ENCODE measurements at places on chromosomes 6 and 20.

DNA sequence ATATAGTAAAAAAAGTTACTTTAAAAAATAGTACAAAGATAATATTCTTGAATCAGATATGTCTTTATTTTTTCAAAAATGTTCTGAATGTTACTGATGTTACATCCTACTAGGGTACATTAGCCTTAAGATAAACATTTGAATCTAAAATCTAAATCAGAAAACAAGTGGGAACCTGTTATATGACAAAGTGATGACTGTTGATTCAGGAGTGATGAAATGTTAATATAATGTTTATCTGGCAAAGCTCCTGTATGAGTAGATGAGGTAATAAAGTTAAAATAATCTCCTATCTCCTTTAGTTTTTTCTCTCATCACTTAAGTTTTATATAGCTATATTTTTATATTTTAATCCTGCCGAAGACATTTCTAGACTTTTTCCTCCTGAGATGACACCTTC, 4.2 kb downstream of the DOP1A start:
- DNase-seq = no peak

DNA sequence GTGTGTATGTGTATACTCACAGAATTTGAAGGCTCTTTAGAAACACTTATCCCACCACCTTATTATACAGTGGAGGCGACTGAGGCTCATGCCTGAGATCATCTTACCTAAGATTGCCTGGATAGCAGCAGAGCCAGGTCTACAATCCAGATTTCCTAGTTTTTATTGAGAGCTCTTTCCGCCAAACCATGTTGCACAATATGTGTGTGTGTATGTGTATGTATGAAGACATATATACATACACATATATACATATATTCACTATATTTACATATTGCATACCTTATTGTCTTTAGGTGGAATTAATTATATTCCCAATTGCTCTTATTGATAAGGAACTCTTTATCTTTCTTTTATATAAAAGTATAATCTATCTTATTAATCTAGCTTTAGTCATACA, 130.6 kb downstream of the AFG1L start:
- no peak for DNase-seq

- DNase-seq = no peak
Measured at GRCh38 chr6:73393278-73393677, 1.4 kb upstream of the DDX43 start.

DNA sequence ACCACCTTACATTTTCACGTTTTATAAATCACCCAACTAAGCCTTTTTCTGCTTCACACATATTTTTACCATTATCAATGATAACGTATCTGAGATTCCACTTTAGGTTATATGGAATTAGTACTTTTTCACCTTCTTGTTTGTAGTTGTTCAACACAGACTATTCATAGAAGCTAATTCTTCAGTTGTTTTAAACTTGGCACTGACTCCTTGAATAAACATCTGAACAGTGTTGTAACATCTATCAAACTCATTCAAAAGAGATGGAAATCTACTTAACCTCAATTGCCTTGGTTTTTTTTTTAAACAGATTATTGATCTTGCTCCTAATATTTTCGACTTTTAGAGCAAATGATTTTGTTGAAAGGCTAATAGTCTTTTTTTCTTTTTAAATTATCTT, 34.2 kb downstream of the PTPRA start:
- DNase-seq = no peak

GRCh38 chr6:87738000-87738399, 36.0 kb upstream of the AKIRIN2 start:
- no peak for DNase-seq

GRCh38 chr20:37989601-37990295, 43.5 kb downstream of the TTI1 start:
- DNase-seq = no peak

- DNase-seq = no peak
Measured at GRCh38 chr6:20751293-20751935, 217.2 kb downstream of the CDKAL1 start.

DNA sequence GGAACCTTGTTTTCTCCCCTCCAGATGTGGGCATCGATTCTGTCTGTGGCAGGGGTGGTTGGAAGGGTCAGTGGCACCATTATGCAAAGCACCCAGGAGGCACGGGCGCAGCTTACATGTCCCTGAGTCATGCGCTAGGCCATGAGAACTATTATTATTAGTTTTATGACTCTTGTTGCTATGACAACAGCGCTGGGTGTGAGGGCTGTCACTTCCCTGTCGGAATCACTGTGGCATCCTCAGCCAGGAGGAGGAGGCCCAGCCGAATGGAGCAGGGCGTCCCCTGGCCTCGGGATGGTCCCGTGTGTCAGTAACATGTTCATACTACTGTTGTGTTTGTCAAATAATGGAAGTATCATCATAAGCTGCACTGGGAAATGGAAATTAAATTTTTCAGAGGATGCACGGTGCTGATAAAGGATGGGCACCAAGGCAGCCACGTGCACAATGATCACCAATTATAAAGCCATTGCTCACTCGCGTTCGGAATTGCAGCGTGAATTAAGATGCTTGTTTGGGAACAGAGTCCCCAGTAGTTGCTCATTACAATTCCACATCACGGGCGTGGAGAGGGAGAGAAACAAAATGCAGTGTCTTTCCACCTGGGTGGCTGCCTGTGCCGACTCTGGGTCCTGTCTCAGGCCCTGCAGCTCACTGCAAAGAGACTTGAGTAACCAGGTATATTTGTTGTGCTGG, 247.9 kb downstream of the CDH4 start:
- no peak for DNase-seq

GRCh38 chr6:113558966-113559365, 298.2 kb upstream of the MARCKS start:
- no peak for DNase-seq

DNA sequence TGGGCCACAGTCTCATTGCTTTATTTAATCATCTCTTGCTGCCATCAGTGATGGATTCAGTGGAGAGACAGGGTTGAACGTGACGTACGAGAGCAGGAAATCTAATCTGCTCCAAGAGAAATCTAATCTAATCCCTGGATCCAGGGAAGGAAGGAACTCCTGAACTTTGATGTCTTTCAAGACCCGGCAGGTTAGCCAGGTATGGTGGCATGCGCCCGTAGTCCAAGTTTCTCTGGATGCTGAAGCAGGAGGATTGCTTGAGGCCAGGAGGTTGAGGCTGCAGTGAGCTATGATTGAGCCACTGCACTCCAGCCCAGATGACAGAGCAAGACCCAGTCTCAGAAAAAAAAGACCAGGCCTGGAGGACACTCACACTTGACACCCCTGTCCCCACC, 11.4 kb upstream of the PGC start:
- no peak for DNase-seq

DNA sequence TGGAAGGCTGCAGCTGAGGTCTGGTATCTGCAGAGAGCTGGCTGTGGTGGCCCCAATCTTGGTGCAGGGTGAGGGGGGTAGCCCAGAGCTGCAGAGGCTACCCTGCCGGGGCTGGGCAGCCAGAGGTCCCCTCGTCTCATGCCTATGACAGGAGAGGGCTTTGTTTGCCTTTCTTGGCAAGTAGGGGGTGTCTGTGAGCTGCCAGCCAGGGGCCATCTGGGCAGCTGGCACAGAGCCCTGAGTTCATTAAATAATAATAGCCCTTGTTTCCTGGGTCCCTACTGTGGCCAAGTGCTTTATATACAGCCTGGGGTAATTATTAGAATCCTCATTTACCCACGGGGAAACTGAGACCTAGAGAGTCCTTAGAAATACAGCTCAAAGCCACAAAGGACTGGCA, 66.6 kb downstream of the EZR start:
- no peak for DNase-seq

- no peak for DNase-seq
Measured at GRCh38 chr6:168581236-168581635, 140.3 kb downstream of the SMOC2 start.

GRCh38 chr20:44648068-44648467, 3.4 kb downstream of the ADA start:
- DNase-seq = no peak

GRCh38 chr20:53419693-53420460, 173.8 kb downstream of the ZNF217 start:
- no peak for DNase-seq

DNA sequence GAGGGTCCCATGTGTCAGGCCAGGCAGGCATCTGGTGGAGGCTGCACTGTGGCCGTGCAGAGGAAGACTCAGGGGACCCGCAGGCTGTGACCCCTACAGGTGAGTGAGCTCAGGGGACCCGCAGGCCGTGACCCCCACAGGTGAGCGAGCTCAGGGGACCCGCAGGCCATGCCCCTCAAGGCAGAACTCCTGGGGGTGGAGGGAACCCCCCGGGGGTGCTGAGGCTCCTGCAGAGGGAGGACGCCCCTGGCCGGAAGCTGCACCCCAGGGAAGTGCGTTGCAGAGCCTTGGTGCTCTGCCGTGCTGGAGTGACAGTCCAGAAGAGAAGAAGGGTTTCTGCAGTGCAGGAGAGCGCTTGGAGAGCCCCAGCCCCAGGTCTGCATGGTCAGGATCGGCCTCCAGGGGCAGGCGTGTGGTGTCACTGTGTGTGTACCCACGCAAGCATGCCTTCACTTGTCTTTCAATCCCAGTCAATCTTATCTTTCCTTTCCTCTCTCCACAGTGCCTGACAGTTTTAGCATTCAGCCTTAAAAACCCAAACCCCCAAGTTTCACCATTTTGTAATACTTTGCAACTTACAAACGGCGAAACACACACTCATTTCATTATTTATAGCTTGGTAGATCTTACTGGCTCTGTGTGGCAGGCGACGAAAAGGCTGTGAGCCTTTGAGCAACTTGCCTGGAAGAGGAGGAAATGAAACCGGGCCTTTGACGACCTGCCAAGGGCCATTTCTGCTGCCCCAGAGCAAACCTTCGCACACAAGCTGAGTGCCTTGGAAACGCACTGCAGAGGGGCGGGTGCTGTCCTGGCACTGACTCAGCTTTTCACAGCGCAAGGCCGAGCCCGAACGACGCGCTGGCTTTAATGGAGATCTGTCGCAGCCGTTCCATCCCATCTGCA, 101.4 kb upstream of the AGPAT4 start:
- no peak for DNase-seq

DNA sequence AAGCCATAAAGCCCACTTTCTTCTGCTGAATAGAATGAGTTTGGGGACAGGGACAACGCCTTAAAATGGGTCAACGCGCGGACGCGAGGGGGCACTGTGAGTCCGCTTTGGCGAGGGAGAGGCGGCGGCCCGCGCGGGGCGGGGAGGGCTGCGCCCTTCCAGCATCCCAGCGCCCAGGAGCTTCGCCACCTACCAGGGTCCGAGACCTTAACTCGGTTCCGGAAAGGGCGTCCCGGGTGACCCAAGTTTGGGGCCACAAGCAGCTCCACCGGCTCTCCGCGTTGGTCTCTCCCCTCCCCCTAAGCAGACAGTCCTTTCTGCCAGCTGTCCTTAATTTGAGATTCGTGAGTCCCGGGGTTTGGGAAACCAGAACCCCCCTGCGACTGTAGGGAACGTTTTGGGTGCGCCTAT, 1.8 kb upstream of the SAMD5 start:
- peak; percentile 59 for DNase-seq

DNA sequence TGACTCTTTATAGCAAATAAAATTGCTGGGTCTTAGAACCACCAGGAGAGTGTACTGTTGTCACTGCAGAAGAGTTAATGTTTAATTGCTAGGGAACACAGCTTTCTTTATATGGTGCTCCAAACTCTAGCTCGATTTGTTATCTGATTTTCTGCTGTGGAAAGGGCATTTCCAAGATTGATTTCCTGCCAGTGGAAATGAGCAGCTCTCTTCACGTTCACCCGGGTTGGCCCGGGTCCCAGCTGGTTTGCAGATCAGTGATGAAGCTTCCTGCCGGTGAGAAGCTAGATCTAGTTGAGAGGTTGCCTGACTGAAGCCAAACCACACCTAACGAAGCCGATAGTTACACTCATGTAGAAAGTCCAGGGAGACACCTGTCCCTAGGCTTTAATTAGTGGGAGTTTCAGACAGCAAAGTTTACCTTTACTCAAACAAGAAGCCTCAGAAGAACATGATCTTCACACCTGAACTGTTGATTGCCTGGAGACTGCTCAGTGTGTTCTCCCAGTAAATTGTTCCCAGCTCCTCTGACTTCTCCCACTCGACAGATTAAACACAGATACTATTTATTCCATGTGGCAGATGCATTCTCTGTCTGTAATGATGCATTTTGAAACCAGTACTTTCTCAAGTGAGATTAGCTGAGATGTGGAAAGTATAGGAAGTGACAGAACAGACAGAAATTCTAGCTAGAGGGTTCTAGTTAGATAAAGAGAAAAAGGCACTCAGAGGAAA, 27.8 kb downstream of the PAQR8 start:
- DNase-seq = no peak

DNA sequence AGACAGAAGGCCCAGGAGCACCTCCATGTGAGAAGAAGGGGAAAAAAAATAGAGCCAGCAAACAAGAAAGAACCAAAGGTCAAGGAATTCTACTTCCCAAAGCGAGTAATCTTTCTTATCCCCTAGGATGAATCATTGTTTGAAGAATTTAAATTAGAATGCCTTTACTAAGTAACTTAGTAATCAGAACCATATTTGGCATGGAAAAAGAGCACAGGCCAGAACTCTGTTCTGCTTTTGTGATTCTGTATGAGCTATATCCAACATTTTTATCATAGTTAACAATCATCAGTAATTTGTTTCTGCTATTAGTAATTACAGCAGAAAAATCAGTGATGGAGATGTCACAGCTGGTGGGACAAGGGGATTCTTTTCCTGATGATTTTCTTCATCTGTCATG, 228.8 kb upstream of the FAM83B start:
- DNase-seq = no peak

DNA sequence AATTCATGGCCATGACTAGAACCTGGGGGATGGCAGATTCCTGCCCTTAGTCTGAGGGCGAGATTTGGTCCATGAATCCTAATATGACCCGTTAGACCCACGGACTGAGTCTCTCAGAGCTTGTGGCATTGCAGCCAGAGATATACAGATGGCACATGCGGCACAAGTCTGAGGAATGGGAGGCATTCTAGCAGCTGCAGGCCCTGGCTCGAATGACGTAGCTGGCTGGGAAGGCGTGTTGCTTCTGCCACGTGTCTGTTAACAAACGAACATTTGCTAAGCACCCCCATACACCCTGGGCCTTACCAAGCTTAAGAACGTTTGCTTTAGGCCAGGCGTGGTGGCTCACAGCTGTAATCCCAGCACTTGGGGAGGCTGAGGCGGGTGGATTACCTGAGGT, 68.0 kb downstream of the CD164 start:
- no peak for DNase-seq

DNA sequence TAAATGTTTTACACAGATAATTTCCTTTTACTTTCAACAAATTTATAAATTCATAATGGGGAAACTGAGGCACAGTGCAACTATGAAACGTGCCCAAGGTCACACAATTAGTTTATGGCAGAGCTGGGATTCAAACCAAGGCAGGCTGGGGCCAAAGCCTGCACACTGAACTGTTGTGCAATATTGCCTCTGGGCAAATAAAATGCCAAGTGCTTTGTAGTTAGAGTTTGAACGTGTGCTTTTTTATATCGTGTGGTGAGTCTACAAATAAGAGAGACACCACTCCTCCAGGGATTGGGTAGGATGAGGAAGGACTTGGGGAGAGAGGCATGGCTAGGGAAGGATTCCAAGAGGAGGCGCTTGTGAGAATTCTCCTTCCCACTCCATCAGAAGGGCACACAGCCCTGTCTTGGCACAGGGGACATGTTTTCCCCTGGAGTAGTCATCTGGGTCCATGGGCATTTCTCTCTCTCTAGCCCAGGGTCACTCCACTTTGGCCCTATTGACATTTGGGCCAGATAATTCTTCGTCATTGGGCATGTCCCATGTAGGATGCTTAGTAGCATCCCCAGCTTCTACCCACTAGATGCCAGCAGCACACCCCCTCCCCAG, 2.8 kb upstream of the CDH22 start:
- no peak for DNase-seq

Data from stimulated activated CD4-positive, alpha-beta T cell treated with anti-CD3 and anti-CD28 coated beads, Interleukin-12 subunit alpha, Interleukin-12 subunit beta, amount 100 ng/mL, for 48 hours (primary cell).